ENCODE measurements at places on chromosomes 16 and 17.
A peak's percentile ranks its signal among the peaks of the same experiment; 100 is the strongest.

GRCh38 chr17:54493691-54494090 lies 407.0 kb upstream of the TOM1L1 start:
- no peak for DNase-seq

DNA sequence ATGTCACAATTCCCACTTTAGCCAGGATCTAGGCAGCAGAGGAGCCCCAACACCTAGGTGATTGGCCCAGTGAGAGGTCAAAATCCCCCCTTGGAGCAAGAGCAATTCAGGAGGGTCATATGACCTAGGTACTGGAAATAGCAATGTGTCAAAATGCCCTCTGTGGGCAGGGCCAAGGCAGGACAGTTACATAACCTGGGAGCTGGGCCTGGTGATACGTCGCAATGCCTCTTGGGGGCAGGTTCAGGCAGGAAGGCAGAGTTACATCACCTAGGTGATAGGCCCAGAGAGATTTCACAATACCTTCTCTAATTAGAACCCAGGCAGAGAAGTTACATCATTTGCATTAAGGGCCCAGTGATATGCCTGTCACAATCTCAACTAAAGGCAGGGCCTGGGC lies 1906.3 kb downstream of the TP53TG3F start:
- no peak for DNase-seq

DNA sequence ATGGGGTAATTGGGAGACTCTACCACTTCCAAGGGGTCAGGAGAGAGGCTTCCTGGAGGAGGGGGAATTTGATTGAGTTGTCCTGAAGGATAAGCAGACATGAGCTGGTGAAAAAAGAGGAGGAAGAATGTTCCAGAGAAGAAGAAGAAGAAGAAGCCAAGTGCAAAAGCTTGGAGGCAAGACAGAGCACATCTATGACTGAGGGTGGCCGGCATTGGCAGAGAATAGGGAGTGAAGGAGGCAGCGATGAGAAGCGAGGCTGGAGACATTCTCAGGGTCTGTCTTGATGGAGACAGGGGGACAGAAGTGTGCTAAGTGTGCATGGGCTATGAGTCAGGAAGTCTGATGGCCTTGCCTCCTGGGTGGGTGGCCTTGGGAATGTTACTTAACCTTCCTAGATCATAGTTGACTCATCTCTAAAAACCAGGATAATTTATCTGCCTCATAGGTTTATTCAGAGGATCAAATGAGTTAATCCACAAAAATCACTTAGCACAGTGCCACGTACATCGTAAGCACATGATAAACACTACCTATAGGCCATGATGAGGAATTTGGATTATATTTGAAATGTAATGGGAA lies 171.7 kb downstream of the ABCC12 start:
- DNase-seq, result no peak

- no peak for DNase-seq
Observed at GRCh38 chr17:17826942-17827785, 9.6 kb downstream of the SREBF1 start.

- DNase-seq, result no peak
Observed at GRCh38 chr17:11485336-11486100, 112.8 kb upstream of the DNAH9 start.

- DNase-seq, result no peak
Observed at GRCh38 chr16:48300391-48300856, 53.1 kb upstream of the ABCC11 start.

DNA sequence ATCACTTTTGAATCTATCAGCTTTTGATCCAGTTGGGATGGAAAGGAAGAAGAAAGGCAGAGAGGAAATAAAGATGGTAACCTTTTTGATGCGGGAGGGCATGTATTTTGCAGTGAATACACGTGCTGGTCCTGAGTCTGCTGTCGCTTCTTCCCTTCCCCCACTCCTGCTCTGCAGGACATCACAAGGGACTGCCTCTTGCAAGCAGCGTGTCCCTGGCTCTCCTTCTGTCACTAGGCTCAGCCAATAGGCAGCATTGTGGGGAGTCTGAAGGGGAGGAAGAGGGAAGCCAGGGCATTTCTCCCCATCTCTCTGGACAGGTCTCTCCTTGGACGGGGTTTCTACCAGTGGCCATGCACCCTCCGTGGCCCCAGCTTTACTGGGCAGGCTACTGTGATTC lies 15.7 kb upstream of the WFDC1 start:
- no peak for DNase-seq

DNA sequence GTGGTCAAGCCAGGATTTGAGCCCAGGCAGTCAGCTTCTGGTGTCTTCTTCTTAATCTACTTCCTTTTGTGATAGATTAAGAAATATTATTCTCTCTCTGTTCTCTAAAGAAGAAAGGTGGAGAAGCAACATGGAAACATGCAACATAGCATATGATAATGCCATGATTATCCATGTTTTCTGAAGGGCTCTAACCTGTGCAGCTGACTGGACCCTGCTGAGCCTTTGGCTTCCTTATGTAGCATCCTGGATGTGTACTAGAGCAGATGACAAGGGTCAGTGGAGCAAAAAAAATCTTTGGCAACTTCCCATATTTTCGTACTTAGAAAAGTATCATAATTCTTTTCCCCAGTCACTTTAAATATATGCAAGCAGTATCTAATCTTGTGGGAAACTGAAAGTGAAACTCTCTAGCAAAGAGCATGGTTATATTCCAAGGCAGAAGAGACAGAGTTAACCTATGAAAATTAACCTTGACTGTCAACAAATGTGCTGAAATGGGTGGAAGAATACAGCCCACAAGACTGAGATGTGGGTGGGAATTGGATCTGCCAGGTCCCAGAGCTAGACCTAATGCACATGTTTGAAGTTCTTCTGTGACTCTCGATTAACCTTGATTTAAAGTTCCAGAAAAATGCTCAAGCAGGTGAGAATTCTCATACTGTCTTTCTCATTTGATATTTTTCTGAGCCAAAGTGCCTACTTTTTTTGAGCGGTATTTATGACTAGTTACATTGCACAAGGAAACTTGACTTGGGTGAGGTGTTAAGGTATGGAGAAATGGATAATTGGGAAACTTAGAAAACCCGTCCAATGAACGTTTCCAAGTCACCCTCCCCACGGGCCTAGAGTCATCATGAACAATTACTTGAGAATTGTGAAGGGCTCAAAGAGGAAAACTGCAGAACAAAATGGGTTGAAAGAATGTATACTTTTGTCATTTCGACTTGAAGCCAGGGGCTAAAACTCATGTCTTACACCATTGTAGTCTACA lies 248.6 kb downstream of the FTO start:
- no peak for DNase-seq

GRCh38 chr17:83200751-83201150 lies 121.3 kb downstream of the METRNL start:
- peak; percentile 64 for DNase-seq

DNA sequence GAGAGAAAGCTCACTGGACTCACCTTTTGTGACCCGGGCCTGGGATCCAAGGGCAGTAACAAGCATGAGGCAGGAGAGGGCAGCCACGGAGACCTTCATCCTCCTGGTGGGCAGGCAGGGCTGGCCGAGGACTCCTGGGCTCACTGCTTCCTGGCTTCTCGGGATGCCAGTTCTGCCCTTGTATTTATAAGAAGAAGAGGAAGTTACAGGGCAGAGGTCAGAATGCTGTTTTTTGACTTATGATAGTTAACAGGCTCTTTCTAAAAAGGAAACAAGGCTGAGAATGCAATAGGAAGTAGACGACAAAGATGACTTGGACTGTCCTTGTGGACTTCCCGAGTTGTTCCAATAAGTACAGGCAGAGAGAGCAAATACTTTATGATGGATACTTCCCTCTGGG lies at the start of gene CCL23:
Gene CCL23, minus strand, starts transcription at position 174 of the 400 bp plus-strand sequence. Its CDS starts 75 bp downstream, at position 99.
- no peak for DNase-seq

GRCh38 chr16:86044881-86045590 lies 146.1 kb downstream of the IRF8 start:
- DNase-seq, result no peak

DNA sequence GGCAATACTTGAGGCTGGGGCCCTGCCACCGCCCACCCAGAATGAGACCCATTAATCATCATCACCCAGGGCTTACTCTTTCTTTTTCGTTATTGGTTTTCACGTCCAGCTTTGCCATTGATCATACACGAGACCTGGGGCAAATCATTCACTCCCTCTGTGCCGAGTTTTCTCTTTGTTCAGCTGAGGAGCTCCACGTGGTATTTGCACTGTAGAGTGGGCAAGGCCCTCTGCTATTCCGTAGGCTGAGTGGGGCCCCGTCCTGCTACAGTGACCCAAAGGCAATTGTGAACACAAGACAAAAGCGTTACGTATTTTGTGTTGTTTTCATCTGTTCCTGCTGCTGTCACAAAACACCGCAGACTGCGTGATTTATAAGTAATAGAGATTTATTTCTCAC lies 23.6 kb upstream of the CBX2 start:
- DNase-seq, result peak; percentile 7

Data from left lung (tissue), 14 donors.